ENCODE measurements at places on chromosomes 5 and 9. TPM values are rescaled to one million over a fixed set of nuclear protein-coding genes. Genes with fewer than 3 reads are reported as not detected.

- H3K27ac ChIP-seq, result no peak overlapping the region
- DNase-seq, result no peak
- no peak overlapping the region for H3K4me3 ChIP-seq
- H3K36me3 ChIP-seq, result no peaks in the 10 kb centered on the region
Measured at GRCh38 chr9:98236901-98237487, 18.5 kb downstream of the TBC1D2 start.

- no peaks in the 10 kb centered on the region for H3K27me3 ChIP-seq
- H3K4me3 ChIP-seq, result no peak within 1 kb of the TSS
- DNase-seq, result no peak
- no peaks in the 10 kb centered on the region for H3K36me3 ChIP-seq
- H3K4me1 ChIP-seq, result no peaks in the 10 kb centered on the region
Measured at GRCh38 chr5:141149812-141150211, at the start of gene PCDHB6. PCDHB6 (plus strand) TSS chr5:141150057; CDS start chr5:141150258, 201 bp downstream.

- DNase-seq, result no peak
- no peak overlapping the region for H3K27ac ChIP-seq
- no peaks in the 10 kb centered on the region for H3K27me3 ChIP-seq
- peaks cover 10% of the 10 kb centered on the region for H3K4me1 ChIP-seq
- no peaks in the 10 kb centered on the region for H3K36me3 ChIP-seq
Measured at GRCh38 chr9:126664900-126665643, 51.3 kb downstream of the LMX1B start.

DNA sequence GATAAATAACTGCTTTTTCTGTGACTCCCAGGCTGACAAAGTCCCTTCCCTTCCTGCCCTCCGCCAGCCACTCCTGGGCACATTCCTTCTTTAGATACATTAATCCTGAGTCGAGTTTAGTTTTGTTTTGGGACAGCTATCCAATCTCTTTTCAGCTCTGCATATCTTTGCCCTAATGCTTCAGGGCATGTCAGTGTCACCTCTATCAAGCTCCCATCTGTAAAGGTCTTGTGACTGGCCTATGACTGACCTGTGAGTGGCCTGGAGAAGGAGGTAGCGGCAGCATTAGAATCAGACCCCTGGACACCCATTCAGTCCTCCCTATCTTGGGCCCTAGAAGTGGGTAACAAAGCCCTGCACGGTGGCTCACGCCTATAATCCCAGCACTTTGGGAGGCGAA is 34.0 kb upstream of the KLF4 start:
- DNase-seq, result no peak
- no peak overlapping the region for H3K4me3 ChIP-seq
- H3K36me3 ChIP-seq, result no peaks in the 10 kb centered on the region
- H3K4me1 ChIP-seq, result no peaks in the 10 kb centered on the region
- no peaks in the 10 kb centered on the region for H3K27me3 ChIP-seq

DNA sequence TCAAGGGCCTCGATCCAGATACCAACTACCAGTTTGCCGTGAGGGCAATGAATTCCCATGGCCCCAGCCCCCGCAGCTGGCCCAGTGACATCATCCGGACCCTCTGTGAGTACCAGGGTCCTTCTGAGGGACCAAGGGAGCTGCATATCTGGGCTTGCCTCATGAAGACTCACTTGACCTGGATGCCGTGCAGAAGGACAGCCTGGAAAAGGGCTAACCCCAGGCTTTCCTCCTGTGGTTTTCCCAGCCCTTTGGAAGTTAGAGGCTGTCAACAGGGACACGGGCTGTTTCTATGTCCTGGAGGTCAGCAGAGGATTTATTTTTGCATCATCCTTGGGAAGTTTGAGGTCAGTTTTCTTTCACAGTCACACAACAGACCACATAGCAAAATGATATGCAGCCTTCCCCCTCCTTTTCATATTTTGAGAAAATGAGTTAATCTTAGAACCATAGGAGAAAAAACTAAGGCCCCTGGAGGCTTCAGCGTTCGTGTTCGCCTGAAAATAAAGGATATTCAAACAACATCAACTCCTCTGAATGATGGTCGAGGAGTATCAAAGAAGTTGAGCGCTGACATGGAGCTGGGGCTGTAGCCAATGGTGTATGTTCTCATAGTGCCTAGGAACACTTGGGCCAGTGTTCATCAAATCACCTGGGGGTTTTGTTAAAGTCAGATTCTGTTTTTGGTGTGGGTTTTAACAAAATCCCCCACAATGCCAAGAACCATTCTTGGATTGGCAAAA is 112.2 kb downstream of the EGFLAM start:
- no peaks in the 10 kb centered on the region for H3K4me1 ChIP-seq
- no peak overlapping the region for H3K4me3 ChIP-seq
- no peak overlapping the region for H3K27ac ChIP-seq
- no peaks in the 10 kb centered on the region for H3K36me3 ChIP-seq
- DNase-seq, result no peak

GRCh38 chr5:170434966-170435605 is 45.9 kb upstream of the KCNMB1 start:
- peak; percentile 66 for DNase-seq
- no peaks in the 10 kb centered on the region for H3K36me3 ChIP-seq
- no peak overlapping the region for H3K27ac ChIP-seq
- H3K4me1 ChIP-seq, result no peaks in the 10 kb centered on the region
- H3K27me3 ChIP-seq, result no peaks in the 10 kb centered on the region
- no peak overlapping the region for H3K4me3 ChIP-seq

- DNase-seq, result no peak
- no peaks in the 10 kb centered on the region for H3K27me3 ChIP-seq
- H3K27ac ChIP-seq, result no peak overlapping the region
- H3K4me1 ChIP-seq, result no peaks in the 10 kb centered on the region
- H3K36me3 ChIP-seq, result no peaks in the 10 kb centered on the region
- H3K4me3 ChIP-seq, result no peak overlapping the region
Measured at GRCh38 chr9:29100762-29101161, 1527.5 kb upstream of the C9orf72 start.

DNA sequence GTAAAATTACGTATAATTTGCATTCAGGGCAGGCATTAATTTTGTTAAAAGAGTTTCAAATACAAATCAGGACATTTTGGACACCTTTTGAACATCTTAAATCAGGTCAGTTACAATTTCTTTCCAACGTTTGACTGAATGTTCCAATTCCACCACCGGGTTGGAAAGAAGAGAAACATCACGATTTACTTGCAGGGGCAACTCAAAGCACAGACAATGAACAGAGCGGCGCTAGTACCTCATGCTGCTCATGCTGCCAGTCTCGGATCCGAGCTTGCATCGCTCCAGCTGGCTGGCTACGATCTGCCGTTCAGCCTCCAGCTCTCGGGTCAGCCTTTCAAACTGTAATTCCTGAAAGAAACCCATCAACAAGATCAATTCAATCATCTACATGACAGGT is 339.5 kb downstream of the CTNND2 start:
- no peaks in the 10 kb centered on the region for H3K27me3 ChIP-seq
- no peaks in the 10 kb centered on the region for H3K4me1 ChIP-seq
- H3K27ac ChIP-seq, result no peak overlapping the region
- no peaks in the 10 kb centered on the region for H3K36me3 ChIP-seq
- no peak overlapping the region for H3K4me3 ChIP-seq

DNA sequence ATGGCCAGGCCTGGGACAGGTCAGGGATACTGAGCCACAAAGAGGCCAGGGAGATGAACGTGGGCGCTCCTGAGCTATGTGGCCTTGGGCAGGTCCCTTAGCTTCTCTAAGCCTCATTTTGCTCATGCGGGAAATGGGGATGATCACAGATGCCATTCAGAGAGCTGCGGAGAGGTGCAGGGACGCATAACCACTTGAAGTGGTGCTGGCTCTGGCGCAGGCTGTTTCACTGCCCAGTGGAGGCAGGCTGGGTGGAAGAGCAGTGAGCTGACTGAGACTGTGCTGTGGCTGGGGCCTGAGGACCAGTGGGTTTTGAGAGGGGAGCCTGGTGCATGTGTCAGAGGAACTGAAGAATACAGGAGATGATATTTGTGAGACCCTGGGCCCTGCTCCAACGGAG is 18.4 kb downstream of the CXXC5 start:
- peak overlapping the region; percentile 33 for H3K27ac ChIP-seq
- H3K4me3 ChIP-seq, result no peak overlapping the region
- peaks cover 88% of the 10 kb centered on the region for H3K4me1 ChIP-seq
- DNase-seq, result no peak
- H3K27me3 ChIP-seq, result no peaks in the 10 kb centered on the region

GRCh38 chr9:28762167-28762566 is 1188.9 kb upstream of the C9orf72 start:
- H3K4me1 ChIP-seq, result no peaks in the 10 kb centered on the region
- H3K27ac ChIP-seq, result no peak overlapping the region
- no peak overlapping the region for H3K4me3 ChIP-seq
- no peaks in the 10 kb centered on the region for H3K27me3 ChIP-seq
- no peaks in the 10 kb centered on the region for H3K36me3 ChIP-seq

- no peaks in the 10 kb centered on the region for H3K4me1 ChIP-seq
- no peak for DNase-seq
- no peak overlapping the region for H3K4me3 ChIP-seq
Measured at GRCh38 chr9:3793971-3794383, 268.2 kb upstream of the RFX3 start.

DNA sequence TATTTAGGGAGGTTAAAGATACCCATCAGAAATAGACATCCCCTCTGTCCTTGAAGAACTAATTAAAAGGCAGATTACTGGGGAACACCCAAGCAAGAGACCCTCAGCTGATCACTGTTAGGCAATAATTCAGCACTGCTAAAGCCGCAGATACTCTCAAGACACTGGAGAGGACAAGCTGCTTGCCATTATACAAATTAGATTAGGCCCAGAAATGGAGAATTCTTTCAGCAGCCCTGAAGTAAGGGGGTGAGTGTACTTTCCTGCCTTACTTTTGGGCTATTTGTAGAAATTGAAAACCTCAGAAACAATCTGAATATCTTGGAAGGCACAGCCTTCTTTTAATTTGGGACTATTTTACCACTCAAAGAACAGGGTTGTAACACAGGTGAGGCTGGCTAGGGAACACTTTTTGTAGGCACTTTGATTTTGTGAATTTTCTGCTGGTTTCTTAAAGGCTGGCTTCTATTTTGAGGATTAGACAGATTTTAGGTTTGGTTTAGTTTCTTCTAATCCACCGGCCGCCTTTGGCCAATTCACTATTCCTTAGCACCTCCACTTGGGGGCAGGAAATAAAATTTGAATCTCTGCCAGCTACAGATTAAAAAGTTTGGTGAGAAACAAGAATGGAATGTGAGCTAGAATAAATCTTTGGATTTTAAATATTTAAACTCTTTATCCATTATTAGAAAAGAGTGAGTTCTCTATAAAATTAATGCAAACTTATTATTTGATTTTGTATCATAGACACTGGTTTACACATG is 106.0 kb downstream of the SMARCA2 start:
- H3K36me3 ChIP-seq, result no peaks in the 10 kb centered on the region
- H3K4me1 ChIP-seq, result peaks cover 14% of the 10 kb centered on the region
- no peaks in the 10 kb centered on the region for H3K27me3 ChIP-seq
- H3K27ac ChIP-seq, result no peak overlapping the region
- no peak for DNase-seq

DNA sequence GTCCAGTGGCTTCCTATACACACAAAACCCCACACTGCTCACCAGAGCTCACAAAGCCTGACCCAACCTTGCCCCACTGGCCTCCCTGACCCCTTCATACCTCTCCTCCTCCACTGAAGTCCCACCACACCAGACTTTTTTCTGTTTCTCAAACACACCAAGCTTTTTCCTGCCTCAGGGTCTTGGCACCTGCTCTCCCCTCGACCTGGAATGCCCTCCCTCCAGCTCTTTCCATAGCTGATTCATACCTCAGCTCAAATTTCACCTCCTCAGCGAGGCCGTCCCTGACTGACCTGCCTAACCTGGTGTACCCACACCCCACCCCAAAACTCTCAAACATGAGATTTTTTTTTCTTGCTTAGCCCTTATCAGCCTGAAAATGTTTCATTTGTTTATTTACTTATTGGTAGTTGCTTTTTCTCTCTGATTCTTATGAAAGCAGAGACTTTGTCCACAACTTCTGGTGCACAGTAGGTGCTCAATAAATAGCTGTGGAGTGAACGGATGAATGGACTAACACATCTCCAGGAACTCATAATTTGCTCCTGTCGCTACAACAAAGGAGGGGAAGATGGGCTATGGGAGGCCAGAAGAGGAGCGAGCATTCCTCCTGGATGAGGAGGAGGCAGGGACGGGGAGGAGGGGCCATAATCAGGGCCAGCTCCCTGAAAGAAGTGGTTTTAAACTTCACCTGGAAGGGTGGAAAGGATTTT is 84.3 kb downstream of the SH3TC2 start:
- no peaks in the 10 kb centered on the region for H3K4me1 ChIP-seq
- H3K27ac ChIP-seq, result no peak overlapping the region

GRCh38 chr5:52838326-52839015 is 50.8 kb downstream of the ITGA1 start:
- no peak overlapping the region for H3K4me3 ChIP-seq
- H3K27me3 ChIP-seq, result no peaks in the 10 kb centered on the region
- no peaks in the 10 kb centered on the region for H3K4me1 ChIP-seq
- H3K36me3 ChIP-seq, result no peaks in the 10 kb centered on the region

GRCh38 chr9:133334161-133334560 is 1.8 kb downstream of the SURF6 start:
- H3K27me3 ChIP-seq, result no peaks in the 10 kb centered on the region
- DNase-seq, result no peak
- no peak overlapping the region for H3K27ac ChIP-seq
- H3K4me1 ChIP-seq, result peaks cover 8% of the 10 kb centered on the region

DNA sequence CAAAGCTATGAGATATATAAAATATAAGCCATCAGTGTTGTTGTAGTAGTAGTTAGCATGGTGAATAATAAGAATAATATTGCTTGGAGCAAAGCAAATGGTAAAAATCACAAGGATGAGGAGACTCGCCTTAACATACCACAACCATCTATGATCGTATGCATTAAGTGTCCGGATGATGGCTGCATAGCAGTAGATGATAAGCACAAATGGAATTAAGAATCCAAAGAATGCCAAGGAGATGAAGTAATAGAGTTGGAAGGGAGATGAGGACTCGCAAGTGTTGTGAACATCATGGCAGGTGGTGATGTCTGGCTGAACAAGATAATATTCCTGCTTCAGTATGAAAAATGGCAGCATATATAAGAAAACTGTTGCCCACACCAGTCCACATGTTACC is 5.5 kb downstream of the F2RL2 start:
- H3K27ac ChIP-seq, result no peak overlapping the region
- H3K4me3 ChIP-seq, result no peak overlapping the region
- H3K4me1 ChIP-seq, result no peaks in the 10 kb centered on the region
- no peak for DNase-seq
- no peaks in the 10 kb centered on the region for H3K27me3 ChIP-seq

DNA sequence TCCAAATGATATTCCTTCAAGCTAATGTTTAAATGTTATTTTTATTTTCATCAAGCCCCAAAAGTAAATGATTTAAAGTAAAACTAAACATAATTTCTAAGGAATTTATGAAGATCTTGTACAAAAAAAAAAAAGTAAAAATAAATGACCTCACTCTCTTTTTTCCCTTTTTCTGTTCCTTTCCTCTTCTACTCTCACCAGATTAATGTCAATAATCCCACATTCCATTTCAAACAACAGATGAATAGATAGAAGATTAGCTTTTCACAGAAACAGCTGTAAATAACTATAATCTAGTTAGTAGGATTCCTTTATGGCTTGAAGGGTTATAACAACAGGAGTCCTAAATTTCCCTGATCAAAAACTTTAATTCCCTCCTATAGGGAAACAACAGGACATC is 88.1 kb downstream of the EFNA5 start:
- no peak overlapping the region for H3K4me3 ChIP-seq
- DNase-seq, result no peak
- no peak overlapping the region for H3K27ac ChIP-seq
- no peaks in the 10 kb centered on the region for H3K27me3 ChIP-seq
- no peaks in the 10 kb centered on the region for H3K36me3 ChIP-seq

PAEP gene
- total RNA-seq, result not detected

OCLN gene
- total RNA-seq, result 76.7 TPM

EDIL3 gene
- total RNA-seq, result 0.83 TPM

PCDHB7 gene
- 0.35 TPM for total RNA-seq

RANBP17 gene
- 10.6 TPM for total RNA-seq

SUSD3 gene
- total RNA-seq, result 0.75 TPM

GGTA1 gene
- 0.28 TPM for total RNA-seq

CARD6 gene
- 8.0 TPM for total RNA-seq

IL33 gene
- total RNA-seq, result 4.4 TPM

IFNA13 gene
- total RNA-seq, result not detected
